ENCODE measurements at places on chromosomes 7 and 10.

GRCh38 chr7:68306692-68307107 lies 1291.6 kb upstream of the AUTS2 start:
- no peaks in the 10 kb centered on the region for H3K4me1 ChIP-seq
- DNase-seq = no peak
- no peak overlapping the region for H3K27ac ChIP-seq
- H3K4me3 ChIP-seq = no peak overlapping the region

DNA sequence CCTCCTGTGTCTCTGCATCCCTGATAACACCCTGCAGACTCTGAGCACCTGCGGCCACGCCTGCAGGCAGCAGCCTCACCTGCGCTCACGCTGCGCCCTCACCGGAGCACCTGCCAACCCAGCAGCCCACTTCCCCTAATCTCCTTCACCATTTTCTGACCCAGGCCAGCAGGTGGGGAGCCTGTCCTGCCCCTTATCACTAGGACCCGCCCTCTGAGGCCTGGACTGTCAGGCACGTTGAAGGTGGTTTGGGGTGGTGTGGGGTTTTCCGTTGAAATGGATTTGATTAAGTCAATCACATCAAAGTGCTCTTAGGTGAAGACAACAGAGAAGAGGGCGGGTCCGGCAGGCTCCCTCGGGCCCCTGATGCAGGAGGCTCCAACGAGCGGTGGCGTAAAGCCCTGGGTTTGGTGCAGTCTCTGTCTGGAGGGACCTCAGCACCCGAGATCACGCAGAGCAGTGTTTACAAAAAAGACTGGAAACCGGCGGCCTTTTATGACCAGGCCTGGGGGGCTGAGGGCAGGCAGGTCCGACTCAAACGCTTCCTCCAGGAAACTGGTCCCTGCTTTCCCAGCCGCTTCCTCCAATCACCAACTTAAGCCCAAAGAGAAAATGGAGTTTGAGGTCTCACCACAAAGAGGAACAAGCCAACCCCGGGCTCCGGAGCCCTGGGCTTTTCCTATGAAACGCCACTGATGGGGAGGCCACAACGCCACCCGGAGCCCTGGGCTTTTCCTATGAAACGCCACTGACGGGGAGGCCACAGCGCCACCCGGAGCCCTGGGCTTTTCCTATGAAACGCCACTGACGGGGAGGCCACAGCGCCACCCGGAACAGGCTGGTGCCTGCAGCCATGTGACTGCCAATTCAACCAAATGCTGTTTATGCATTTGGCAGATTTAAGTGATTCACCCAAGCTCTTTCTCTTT lies 45.5 kb downstream of the DPYSL4 start:
- no peak overlapping the region for H3K4me3 ChIP-seq
- no peak for DNase-seq
- no peaks in the 10 kb centered on the region for H3K36me3 ChIP-seq
- peaks cover 27% of the 10 kb centered on the region for H3K4me1 ChIP-seq
- no peak overlapping the region for H3K27ac ChIP-seq

- DNase-seq = no peak
- no peak overlapping the region for H3K27ac ChIP-seq
- peaks cover 17% of the 10 kb centered on the region for H3K27me3 ChIP-seq
- H3K4me3 ChIP-seq = no peak overlapping the region
Observed at GRCh38 chr10:26335574-26336093, 102.5 kb upstream of the APBB1IP start.

DNA sequence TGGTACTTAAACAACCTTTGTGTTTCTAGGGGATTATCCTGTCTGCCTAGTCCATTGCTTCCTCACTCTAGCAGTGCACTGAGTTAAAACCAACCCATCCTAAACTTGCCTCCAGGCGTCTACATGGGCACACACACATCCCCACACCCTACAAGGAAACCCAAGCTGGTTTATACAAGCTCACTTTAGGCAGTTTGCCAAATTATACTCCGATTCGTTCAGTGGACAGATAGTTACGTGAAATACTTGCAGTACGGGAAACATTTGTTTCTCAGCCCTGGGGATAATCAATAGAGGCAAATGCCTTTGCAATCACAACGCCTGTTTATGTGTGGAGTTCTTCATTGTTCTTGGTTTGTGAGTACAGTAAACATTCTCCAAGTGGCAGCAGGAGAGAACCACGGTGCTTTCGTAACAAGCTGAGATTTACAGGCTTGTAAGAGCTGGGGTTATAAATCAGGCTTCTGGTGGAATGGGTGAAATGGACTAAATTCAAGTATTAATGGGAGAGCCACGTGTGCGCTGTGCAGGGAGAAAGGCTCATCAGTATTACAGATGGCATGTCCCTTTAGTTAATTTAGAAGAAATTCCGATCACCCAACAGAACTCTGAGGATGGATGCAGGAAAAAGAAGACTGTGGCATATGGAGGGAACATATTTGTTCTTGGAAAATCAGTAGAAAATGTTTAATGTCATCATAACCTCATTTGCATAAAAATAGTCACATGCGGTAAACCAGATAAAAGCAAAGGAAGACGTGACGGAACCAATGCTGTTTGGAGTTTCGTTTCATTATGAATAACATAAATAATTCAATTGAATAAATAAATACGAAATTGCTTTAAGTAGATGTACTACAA lies 217.1 kb downstream of the GALNT17 start:
- H3K27me3 ChIP-seq = peaks cover 6% of the 10 kb centered on the region
- peaks cover 37% of the 10 kb centered on the region for H3K4me1 ChIP-seq
- H3K36me3 ChIP-seq = peaks cover 21% of the 10 kb centered on the region

- no peaks in the 10 kb centered on the region for H3K4me1 ChIP-seq
- H3K27ac ChIP-seq = no peak overlapping the region
- no peak overlapping the region for H3K4me3 ChIP-seq
- H3K36me3 ChIP-seq = no peaks in the 10 kb centered on the region
Observed at GRCh38 chr10:82266438-82266837, 391.4 kb downstream of the NRG3 start.

- peaks cover 28% of the 10 kb centered on the region for H3K36me3 ChIP-seq
- peak overlapping the region; percentile 78 for H3K27ac ChIP-seq
- DNase-seq = no peak
Observed at GRCh38 chr7:2114052-2114451, 118.7 kb downstream of the MAD1L1 start.

GRCh38 chr7:47792521-47793121 lies 155.6 kb downstream of the PKD1L1 start:
- no peak overlapping the region for H3K27ac ChIP-seq
- H3K27me3 ChIP-seq = peaks cover 6% of the 10 kb centered on the region
- H3K4me1 ChIP-seq = peaks cover 3% of the 10 kb centered on the region
- no peaks in the 10 kb centered on the region for H3K36me3 ChIP-seq

DNA sequence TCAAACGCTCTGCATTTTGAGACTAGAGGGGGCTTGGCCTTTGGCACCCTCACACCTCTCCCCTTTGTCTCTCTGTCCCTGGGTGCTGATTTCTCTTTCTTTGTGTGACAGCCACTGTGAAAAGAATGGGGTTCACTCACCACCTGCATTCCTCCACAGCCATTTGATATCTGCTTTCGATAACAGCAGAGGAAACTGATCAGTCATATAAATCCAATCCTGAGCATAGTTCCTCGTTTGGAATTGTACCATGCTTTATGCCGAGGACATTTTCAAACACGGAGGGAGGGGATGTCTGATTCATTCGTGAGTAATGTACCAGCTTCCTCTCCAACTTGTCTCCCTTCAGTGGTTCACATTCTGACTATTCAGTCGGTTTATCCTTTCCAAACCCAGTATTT lies 15.8 kb downstream of the MET start:
- H3K27ac ChIP-seq = no peak overlapping the region
- H3K27me3 ChIP-seq = peaks cover 27% of the 10 kb centered on the region
- H3K4me3 ChIP-seq = no peak overlapping the region
- no peak for DNase-seq

DNA sequence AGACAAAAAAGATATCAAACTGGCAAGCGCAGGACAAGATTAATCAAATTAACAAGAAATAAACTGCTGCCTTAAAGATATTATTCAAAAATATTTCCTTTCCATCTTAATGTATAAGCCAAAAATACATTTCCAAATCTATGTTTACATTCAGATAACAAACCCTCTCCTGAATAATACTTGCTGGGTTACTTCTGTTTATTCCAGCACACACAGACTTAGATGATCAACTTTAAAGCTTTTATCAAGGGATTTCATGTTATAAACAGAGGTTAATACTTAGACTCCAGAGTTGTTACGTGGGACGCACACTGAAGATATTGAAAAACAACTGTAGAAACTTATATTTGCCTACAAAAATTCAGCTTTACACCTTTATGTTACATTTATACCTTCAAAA lies 33.6 kb downstream of the LMOD2 start:
- no peaks in the 10 kb centered on the region for H3K27me3 ChIP-seq
- no peak overlapping the region for H3K4me3 ChIP-seq
- H3K4me1 ChIP-seq = peaks cover 11% of the 10 kb centered on the region
- no peak overlapping the region for H3K27ac ChIP-seq
- peaks cover 40% of the 10 kb centered on the region for H3K36me3 ChIP-seq

DNA sequence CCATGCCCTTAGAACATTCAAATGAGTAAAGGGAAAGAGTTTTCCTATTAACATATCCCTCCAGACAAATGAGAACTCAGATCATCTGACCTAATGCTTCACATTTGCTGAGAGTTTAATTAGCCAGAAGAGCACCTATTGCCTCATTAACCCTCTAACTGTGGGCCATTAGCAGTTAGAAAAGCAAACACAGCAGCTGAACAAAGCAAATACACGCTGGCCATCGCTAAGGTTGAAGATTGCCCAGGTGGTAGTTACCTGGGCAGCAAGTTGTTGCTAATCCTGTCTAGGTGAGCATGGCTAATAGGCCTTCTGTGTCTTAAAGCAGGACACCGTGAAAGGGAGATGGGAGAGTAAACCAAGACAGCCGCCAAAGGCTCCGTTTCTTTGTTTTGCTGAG lies 49.9 kb upstream of the UCN3 start:
- H3K36me3 ChIP-seq = no peaks in the 10 kb centered on the region
- H3K27ac ChIP-seq = no peak overlapping the region
- peaks cover 9% of the 10 kb centered on the region for H3K4me1 ChIP-seq
- H3K27me3 ChIP-seq = peaks cover 7% of the 10 kb centered on the region
- H3K4me3 ChIP-seq = no peak overlapping the region
